ENCODE measurements at places on chromosomes 12 and 14.

DNA sequence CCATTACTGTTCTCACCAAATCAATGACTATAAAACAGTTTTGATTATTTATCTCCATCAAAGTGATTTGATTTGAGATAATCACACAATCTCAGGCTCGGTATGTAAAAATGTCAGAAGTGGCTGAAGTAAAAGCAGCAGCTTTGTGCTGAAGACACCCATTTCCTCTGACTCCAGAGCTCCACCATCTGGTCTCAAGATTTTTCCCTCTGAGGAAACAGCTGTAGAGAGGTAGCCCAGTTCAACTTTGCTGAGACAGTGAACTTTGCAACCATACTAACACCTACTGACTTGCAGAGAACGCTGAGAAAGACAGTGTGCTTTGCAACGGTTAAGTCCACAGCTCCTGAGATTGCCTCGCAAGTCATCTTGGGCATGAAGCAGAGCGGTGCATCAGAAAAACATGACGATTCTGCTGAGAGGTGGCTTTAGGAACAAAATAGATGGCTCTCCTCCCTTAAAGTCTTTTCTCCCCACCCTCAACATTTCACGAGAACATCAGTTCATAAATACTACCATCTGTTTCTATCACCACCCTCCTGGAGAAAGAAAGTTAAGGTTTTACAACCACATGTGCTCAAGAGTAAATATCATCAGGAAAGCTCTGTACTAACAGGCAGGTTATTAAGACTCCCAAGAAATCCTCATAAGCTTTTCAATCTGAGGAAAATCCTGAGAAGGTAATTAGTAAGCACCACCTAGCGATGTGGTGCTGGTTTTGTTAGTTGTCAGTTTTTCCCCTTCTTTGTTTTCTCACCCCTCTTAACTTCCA is 34.8 kb downstream of the HIGD1C start:
- DNase-seq: no peak

DNA sequence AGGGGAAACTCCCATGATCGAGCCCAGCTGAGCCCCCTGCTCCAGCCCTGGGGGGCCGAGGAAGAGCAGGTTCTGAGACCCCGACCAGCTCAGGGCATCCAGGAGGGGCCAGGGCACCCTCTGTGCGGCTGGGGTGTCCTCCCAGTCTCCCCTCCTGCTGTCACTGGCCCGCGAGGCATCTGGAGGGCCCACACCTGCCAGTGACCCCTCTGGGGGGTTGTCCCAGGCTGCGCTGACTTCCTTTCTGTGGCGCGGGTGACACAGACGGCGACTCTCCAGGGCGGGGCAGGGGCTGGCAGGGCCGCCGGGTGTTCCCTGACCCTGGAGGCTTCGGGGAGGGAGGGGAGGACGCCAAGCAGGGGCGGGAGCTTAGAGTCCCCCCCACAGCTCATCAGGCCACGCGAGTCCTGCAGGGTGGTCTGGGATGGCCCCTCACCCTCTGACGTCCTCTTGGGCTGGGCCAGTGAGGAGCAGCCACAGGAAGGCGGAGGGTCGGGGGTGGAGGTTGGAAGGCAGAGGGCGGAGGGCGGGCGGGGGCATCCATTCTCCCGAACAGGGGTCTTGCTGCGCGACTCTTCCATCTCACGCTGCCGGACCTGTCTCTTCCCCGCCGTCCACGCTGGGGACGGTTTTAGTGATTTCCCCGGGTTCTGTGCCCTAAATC is 38.6 kb upstream of the FBRSL1 start:
- no peak for DNase-seq

DNA sequence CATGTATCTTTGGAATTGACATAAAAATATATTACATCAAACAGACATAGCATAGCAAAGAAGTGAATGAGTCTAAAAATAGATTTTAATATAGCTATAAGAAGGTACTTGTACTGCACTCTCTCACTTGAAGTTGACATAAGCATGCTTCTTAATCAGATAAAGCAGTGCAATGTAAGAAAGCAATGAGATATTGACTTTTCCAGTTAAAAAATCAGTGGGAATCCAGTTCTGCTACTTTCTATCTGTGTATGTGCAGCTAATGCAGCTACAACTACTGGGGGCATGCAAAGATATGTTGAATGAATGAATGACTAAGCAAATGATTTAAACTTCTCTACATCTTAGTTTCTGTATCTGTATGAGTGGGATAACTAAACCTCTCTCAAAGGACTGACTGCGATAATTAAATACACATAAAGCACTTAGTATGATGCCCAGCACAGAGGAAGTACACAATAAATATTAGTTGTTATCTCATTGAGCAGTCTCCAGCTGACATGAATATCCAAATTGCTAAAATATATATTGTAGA is 10.3 kb downstream of the WASHC3 start:
- no peak for DNase-seq

DNA sequence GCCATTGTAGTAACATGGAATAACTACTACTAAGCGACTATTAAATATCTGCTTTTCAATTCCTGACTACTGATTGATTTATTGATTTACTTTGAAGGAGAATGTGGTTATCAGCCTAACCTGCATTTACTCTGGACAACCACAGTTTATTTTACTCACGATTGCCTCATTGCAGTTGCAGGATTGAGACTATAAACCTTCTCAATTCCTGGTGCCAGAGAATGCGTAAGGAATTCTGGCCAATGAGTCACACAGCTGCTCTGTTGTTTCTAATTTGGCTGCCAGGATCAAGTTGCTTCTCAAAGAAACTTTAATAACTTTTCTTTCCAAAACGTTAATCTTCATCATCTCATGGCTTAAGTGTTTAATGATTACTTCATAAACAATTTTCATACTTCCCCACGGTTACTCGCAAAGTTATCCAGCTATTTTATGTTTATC is 13.1 kb upstream of the TMTC1 start:
- DNase-seq: no peak

DNA sequence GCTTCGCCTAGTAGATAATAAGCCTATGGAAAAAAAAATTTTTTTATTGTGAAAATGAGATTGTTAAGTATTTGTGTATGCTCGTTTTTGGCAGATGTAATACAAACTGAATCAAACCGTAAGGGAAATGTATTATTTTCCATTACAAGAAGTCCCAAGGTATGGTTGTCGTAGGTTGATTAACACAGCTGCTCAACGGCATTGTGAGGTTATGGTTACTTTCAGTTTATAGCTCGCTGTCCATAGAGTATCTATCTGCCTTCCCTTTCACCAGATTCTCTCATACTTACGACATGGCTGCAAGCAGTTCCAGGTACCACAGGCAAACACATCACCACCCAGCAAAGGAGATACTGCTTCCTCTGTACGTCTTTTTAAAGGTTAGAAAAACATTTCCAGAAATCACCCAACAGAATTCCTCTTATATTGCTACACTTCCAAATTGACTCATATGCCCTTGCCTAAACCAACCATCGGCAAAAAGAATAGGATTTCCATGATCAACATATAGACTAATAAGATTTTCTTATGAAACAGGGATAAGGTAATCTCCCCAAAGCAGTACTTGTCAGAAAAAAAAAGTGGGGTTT is 338.6 kb downstream of the SYT1 start:
- no peak for DNase-seq

- DNase-seq: no peak
These were observed 42.2 kb downstream of the PAH start for GRCh38 chr12:102874819-102875218.

- DNase-seq: no peak
These were observed 367.3 kb downstream of the BCL11B start for GRCh38 chr14:98904677-98905076.
